Epithelial cell of proximal tubule (primary cell): ENCODE measurements at places on chromosomes 1 and 21.

- DNase-seq, result no peak
Measured at GRCh38 chr1:63916485-63917360, 142.9 kb downstream of the ROR1 start.

- DNase-seq, result no peak
Measured at GRCh38 chr1:205545991-205546390, 41.5 kb downstream of the CDK18 start.

GRCh38 chr1:85550784-85551516, 29.6 kb upstream of the CCN1 start:
- DNase-seq, result no peak

DNA sequence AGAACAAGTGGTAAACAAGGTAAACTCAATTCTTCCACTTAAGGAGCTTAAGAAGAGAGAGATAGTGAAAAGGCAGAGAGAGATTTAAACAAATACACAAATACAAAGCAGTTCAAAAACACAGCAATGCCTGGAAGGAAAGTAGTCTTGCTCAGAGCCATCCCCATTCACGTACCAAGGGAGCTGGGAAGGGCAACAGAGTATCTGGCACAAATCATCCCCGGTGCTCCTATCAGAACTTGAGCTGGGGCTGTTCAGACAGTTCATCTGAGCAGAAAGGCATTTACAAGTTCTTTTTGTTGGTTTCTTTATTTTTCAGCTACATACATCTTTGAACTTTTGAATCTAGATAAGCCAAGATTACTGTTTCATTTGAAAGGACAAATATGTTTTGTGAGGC, 233.9 kb downstream of the KCNH1 start:
- DNase-seq, result no peak

GRCh38 chr1:170765279-170765678, 101.3 kb downstream of the PRRX1 start:
- no peak for DNase-seq
